ENCODE measurements at places on chromosomes 2 and 18. TPM values are rescaled to one million over a fixed set of nuclear protein-coding genes. Genes with fewer than 3 reads are reported as not detected.

DNA sequence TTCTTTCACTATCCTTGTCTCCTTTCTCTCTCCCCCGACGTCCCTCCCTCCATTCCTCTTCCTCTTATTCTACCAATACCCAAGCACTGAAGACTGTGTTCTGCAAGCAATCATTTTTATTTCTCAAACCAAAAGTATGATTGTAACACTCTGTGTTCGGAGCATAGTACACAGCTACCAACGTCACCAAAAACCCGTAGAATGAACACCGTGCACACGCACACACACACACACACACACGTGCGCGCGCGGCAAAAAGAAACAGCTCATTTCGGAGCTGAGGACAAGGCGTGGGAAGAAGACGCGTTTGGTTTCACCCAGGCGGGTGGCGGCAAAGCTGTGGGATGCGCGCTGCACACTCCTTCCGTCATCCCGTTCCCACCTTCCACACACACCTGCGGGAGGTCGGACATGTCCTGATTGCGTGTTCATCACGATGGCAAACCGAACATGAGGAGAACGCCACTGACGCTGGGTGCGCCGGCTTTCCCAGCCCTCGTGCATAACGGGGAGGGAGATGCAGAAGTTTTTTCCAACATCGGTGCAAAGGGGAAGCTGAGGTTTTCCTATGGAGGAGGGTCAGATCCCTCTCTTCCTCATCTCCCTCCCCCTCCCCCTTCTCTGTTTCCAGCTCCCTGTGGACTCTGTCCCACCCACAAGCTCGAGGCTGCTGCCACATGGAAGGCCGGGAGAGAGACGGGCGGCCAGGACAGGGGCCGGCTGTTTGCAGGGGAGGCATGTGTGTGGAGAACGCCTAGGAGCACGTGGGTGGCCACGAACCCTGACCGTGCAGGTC is 20.4 kb downstream of the MBP start:
- DNase-seq = no peak

GRCh38 chr2:130338793-130339345 is 3.8 kb upstream of the IMP4 start:
- DNase-seq = no peak

DNA sequence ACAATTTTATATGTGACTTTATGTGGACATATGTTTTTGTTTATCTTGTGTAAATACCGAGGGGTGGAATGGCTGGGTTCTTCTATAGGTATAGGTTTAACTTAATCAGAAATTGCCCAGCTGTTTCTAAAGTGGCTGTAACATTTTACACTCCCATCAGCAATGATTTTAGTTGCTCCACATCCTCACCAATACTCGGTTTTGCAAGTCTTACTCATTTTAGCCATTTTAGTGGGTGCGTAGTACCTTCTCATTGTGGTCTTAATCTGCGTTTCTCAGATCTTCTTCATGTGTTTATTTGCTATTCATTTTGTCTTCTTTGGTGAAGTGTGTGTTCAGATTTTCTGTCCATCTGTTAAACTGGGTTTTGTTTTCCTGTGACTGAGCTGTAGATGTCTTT is 95.4 kb upstream of the BCL2L11 start:
- DNase-seq = no peak

GRCh38 chr2:217775920-217776503 is 226.8 kb downstream of the TNS1 start:
- DNase-seq = no peak

GRCh38 chr2:188664951-188665595 is 309.1 kb upstream of the COL3A1 start:
- DNase-seq = no peak

- no peak for DNase-seq
Observed at GRCh38 chr2:51027442-51027841, 4.5 kb downstream of the NRXN1 start.

GRCh38 chr2:99401841-99402240 is 64.7 kb downstream of the EIF5B start:
- no peak for DNase-seq

DNA sequence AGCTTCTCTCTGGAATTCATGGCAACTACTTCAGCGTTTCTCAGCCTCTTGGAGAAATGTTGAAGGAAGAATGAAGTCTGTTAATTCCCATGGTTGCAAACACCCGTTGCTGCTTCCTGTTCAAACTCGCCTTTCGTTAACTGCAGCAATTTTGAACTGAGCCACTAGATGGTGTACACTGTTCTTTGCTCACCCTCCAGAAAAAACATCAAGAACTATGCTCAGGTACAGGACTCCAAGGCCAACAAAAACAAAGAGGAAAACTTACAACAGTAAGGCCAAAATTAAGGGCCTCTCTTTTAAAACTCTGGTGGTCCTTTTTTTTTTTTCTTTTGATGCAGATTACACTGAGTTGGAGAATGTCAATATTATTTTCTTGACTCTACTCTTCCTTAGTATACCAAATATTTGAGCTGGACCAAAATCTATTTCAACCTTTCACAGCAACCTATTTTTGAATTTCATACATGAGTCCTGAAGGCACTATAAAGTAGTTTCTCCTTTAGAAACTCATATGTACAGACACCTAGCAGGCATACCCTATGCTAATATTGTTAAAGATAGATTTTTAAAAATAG is 58.2 kb downstream of the KLHL14 start:
- no peak for DNase-seq

DNA sequence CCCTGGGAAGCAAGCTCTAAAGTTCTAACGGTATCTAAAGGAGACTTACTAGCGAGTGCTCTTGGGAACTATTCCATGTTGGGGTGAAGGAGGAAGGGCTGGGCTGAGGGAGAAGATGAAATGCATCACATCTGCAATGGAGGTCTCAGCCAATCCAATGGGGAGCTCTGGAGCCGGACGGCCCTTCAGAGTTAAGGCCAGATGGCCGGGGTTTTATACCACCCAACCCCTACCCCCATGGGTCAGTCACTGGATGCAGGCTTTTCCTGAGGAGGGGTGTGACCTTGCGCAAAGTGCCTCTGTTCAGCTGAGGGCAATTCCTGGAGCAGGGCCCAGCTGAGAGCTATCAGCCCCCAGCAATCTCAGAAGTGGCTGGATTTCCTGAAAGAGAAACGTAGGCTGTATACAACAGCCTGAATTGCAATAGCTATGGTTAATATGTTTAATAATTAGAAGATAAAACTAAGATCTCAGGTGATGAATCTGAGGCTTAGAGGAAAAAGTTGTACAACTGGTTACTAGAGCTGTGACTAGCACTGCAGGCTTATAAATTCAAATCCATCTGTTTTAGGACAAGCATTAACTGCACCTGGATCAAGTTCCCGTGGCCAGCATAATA is 21.6 kb downstream of the EIPR1 start:
- no peak for DNase-seq

The BOLL gene
- 0.11 TPM for total RNA-seq

The GKN1 gene
- total RNA-seq = not detected

The ARPC2 gene
- 81.4 TPM for total RNA-seq

The EVX2 gene
- not detected for total RNA-seq

The ALLC gene
- not detected for total RNA-seq

The RAB1A gene
- total RNA-seq = 99.4 TPM

The EMILIN2 gene
- 0.34 TPM for total RNA-seq

Data from K562 (cell line).